Right atrium auricular region (tissue), 2 donors: ENCODE measurements at places on chromosomes 3 and 15. TPM values are rescaled to one million over a fixed set of nuclear protein-coding genes. Genes with fewer than 3 reads are reported as not detected.

- H3K36me3 ChIP-seq = no peaks in the 10 kb centered on the region
- no peak overlapping the region for H3K4me3 ChIP-seq
- H3K27me3 ChIP-seq = no peaks in the 10 kb centered on the region
- no peak overlapping the region for H3K27ac ChIP-seq
Observed at GRCh38 chr3:39870706-39871105, 61.3 kb downstream of the MYRIP start.

The POLQ gene
- total RNA-seq = 0.28 TPM

The AMT gene
- total RNA-seq = 17.6 TPM

DNA sequence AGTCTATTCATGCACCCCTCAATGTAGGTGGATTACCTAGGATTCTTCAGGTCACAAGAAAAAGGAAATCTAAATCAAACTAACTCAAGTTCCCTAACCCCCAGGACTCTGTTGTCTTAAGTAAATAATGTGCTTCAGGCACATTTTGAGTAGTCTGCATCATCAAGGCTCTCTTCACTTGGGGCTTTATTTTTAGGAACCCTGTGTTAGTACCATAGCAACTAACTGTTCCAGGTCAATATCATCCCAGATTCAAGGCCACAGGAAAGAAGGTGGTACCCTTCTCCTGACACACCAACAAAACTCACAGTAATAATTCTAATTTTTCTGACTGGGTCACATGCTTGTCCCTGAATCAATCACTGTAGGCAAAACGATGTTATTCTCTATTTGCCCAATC is 218.1 kb downstream of the MAGI1 start:
- DNase-seq = no peak
- no peak overlapping the region for H3K4me3 ChIP-seq

The OR4F15 gene
- not detected for total RNA-seq

DNA sequence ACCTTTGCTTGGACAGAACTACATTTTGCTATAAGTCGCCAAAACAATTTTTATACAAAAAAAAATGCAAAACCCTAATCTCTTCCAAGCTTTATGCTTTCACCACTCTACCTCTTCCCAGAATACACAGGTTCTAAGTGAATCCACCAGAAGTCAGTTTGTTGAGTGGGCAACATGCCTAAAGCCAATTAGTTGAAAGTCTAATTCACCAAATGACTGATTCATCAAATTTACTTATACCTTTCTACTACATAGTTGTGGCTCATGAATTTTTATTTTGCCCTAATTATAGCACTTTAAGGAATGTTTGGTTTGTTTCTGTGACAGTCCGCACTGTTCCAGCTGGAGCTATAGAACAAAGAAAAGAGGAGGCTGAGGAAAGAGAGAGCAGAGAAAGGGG is 265.9 kb upstream of the TGFBR2 start:
- H3K4me3 ChIP-seq = no peak overlapping the region
- no peaks in the 10 kb centered on the region for H3K36me3 ChIP-seq
- H3K27me3 ChIP-seq = no peaks in the 10 kb centered on the region
- DNase-seq = no peak
- H3K27ac ChIP-seq = no peak overlapping the region
- peaks cover 7% of the 10 kb centered on the region for H3K4me1 ChIP-seq

GRCh38 chr3:27570421-27571106 is 86.4 kb upstream of the SLC4A7 start:
- peak; percentile 68 for DNase-seq
- H3K27ac ChIP-seq = no peak overlapping the region
- no peak overlapping the region for H3K4me3 ChIP-seq
- no peaks in the 10 kb centered on the region for H3K27me3 ChIP-seq

The RBP2 gene
- not detected for total RNA-seq

GRCh38 chr3:22039161-22039560 is 288.2 kb upstream of the ZNF385D start:
- no peaks in the 10 kb centered on the region for H3K27me3 ChIP-seq
- no peak overlapping the region for H3K27ac ChIP-seq
- no peak for DNase-seq

GRCh38 chr15:68414206-68414555 is 17.8 kb downstream of the ITGA11 start:
- peaks cover 25% of the 10 kb centered on the region for H3K4me1 ChIP-seq
- no peaks in the 10 kb centered on the region for H3K36me3 ChIP-seq
- peak overlapping the region; percentile 35 for H3K27ac ChIP-seq
- H3K27me3 ChIP-seq = no peaks in the 10 kb centered on the region

DNA sequence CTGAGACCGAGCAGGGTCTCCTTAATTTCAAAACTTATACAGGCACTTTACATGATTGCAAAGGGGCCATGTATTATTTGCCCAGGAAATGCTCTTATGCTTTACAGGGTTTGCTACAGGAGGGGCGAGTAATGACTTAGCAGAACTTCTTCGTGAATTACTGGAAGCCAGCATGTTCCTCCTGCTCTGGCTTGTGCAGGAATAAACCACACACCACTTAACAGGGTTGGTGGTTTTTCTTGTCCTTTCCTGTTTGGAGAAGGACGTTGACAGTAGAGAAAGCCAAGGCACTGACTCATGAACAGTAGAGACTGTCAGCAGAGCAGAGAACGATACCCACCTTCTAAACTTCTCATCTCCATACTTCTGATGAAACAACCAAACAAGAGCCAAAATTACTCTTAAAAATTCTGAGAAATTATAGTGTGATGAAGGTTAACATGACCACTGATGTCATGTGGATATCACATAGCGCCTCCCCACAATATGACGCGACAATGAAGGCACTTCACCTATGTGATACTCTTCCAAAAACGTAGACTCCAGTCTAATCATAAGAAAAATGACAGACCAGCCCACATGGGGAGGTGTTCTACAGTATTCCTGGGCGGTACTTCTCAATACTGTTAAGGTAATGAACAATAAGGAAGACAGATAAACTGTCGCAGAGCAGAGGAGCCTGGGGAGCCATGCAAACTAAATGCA is 24.7 kb upstream of the MCTP2 start:
- H3K4me3 ChIP-seq = no peak overlapping the region
- DNase-seq = no peak
- H3K36me3 ChIP-seq = no peaks in the 10 kb centered on the region
- no peak overlapping the region for H3K27ac ChIP-seq
- H3K27me3 ChIP-seq = no peaks in the 10 kb centered on the region

- DNase-seq = no peak
- no peak overlapping the region for H3K4me3 ChIP-seq
Observed at GRCh38 chr3:12175137-12175593, 16.5 kb upstream of the TIMP4 start.

GRCh38 chr3:114624571-114625181 is 330.8 kb downstream of the TIGIT start:
- H3K36me3 ChIP-seq = no peaks in the 10 kb centered on the region
- DNase-seq = peak; percentile 97
- no peaks in the 10 kb centered on the region for H3K27me3 ChIP-seq
- H3K4me1 ChIP-seq = peaks cover 70% of the 10 kb centered on the region
- peak overlapping the region; percentile 96 for H3K27ac ChIP-seq

The TRIM42 gene
- total RNA-seq = not detected

DNA sequence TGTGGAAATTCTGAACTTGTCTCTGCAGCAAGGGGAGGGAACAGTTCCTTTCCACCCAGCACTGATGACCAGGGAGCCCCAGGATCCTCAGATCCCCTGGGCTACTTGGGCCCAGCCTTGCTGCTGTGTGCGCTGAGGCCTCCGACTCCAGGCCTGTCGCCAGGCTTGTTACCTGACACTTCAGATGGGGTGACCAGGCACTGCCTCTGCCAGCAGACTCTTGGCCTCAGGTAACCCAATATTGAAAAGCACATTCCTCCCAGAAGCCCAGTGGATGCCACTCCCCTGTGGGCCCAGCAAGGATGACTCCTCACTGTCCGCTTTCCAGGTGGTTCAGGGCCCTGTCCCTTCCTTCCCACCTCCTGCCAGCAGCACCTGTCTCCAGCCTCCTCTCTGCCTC is 3.5 kb upstream of the PLA2G4E start:
- H3K27me3 ChIP-seq = no peaks in the 10 kb centered on the region
- no peaks in the 10 kb centered on the region for H3K36me3 ChIP-seq
- peaks cover 6% of the 10 kb centered on the region for H3K4me1 ChIP-seq

- no peak overlapping the region for H3K27ac ChIP-seq
- no peaks in the 10 kb centered on the region for H3K36me3 ChIP-seq
- no peak for DNase-seq
- no peaks in the 10 kb centered on the region for H3K27me3 ChIP-seq
- no peaks in the 10 kb centered on the region for H3K4me1 ChIP-seq
Observed at GRCh38 chr15:92705764-92706163, 50.2 kb upstream of the FAM174B start.

The HTR3E gene
- not detected for total RNA-seq

The TMEM89 gene
- total RNA-seq = not detected

DNA sequence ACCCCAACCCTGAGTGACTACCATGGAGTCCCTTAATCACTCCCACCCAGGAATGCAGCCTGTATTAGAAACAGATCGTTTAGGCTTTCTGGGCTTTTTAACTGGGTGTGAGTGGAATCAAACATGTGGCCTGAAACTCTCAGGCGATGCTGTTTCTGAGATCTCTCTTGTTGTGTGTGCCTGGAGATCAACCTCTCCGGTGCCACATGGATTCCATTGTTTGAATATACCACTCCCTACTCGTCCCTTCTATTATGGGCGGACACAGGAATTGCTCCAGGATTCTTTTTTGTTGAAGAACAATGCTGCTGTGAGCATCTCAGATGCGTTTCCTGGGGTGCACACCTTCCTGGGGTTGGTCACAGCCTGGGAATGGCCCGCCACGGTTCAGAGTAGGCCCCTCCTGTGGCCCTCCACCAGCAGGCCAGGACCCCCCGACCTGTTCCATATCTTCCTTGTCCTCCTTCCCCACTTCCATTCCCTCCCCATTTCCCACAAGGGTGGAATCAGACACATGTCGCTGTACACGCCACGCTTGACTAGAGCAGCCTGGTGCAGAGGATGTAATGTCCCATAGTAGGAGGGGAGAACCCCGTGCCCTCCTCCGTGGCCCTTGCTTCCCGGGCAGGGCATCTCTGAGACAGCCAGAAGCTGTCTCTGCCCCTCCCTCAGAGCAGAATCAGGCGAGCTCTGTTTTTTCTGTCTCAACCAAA is 36.4 kb upstream of the PRR23E start:
- no peaks in the 10 kb centered on the region for H3K36me3 ChIP-seq
- no peaks in the 10 kb centered on the region for H3K4me1 ChIP-seq
- H3K27me3 ChIP-seq = no peaks in the 10 kb centered on the region
- H3K27ac ChIP-seq = no peak overlapping the region
